Foreskin melanocyte (primary cell): ENCODE measurements at places on chromosomes 12 and 14.

GRCh38 chr12:73452672-73453469 is 1084.8 kb upstream of the ATXN7L3B start:
- peak; percentile 24 for DNase-seq

DNA sequence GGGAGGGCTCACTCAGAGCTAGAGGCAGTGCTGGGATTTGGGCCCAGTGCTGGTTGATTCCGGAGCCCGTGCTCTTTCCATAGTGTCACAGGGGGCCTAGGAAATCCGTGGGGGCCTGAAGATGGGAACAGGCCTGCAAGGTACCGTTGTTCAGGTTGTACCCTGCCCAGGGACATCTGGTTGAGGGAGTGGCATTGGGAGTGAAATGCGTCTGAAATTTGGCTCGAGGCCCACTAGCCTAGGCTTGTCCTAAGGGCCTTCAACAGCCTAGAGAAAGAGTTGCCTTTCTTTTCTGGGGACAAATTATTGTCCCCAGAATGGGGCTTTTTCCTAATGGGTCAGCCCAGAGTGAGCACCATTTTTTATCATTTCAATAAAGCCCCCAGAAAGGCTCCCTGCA is 26.4 kb upstream of the FAM222A start:
- DNase-seq = no peak

DNA sequence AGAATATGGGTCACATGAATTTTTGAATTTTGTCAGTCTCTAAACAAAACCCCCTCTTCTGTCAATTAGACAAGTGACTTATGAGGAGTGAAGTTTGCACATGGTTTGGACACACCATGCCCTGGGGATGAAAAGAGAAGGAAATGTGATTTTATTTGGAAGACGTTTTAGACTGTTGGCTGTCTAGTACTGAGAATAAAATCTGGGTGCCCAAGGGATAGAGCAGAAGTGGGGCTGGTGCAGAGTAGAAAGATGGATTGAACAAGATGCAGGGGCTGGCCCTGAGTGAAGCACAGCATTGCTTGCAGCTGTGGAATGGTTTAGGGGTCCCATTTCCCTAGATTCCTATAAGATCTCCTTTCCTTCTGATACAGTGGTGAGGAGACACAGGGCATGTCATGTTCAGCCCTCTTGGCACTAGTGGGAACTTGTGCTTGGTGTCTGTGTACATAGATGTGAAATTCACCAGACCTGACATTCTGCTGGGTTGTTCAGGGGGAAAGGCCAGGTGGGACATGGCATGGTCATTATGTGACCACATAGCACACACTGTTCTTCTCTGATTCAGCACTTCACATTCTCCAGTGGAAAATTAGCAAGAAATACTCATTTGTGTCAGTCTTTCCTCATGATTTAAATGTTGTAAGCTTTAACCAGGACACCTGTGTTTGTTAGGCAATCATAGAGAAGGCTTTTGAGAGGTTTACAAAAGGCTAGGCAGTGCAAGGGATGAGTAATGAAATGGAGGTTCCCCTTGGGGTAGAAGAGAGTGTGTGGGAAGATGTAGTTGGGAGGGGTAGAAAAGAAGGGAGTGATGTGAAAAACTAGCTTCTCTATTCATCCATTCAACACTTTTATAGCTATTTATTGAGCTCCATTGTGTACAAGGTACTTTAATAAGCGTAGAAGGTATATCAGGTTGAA is 202.3 kb upstream of the IGF1 start:
- DNase-seq = no peak

GRCh38 chr14:104419865-104420505 is 159.6 kb upstream of the C14orf180 start:
- DNase-seq = no peak

- DNase-seq = no peak
Measured at GRCh38 chr14:101374373-101375338, 186.6 kb upstream of the DIO3 start.

DNA sequence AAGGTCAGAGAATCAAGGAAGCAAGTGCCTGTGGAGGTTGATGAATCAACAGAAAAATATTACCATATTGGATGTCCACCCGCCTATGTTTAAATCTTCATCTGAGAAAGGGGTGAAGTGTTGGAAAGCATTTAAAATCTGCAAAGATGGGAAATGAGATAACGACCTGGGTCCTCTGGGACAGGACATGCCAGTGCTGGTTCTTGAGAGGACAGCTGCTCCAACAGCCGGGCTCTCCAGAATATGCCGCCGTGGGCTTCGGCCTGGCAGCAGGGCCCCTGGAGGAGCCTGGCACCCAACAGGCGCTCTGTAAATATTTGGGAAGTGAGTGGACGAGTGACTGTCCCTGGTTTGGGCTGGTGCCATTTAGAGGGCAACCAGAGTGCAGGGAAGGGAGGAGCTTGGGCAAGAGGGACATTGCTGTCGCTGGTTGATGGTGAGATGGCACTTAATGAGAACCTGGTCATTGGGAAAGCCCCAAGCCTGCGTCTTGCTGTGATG is 129.9 kb downstream of the KCNA5 start:
- no peak for DNase-seq

GRCh38 chr12:46794593-46795190 is 31.1 kb downstream of the SLC38A4 start:
- DNase-seq = no peak

- no peak for DNase-seq
Measured at GRCh38 chr12:28955931-28956330, 193.1 kb upstream of the FAR2 start.

DNA sequence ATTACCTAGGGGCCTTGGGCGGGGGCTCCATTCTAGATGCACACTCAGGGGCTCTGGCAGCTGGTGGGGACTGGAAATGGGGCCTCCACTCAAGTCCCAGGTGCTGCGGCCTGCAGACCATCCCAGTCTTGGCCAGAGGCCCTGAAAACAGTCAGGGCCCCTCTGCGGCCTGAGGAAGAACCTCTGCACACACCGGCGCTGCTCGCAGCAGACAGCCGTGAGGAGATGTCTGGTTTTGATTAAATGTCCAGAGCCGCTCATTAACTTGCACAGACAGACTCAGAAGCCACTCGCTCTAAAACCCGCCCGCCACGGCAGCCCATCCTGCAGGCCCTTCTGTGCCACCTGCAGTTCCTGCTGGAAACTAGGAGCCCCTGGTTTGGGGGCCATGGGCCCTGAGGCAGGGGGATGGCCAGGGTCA is 36.4 kb upstream of the NCOR2 start:
- DNase-seq = no peak

GRCh38 chr12:6345319-6346091 is 3.6 kb upstream of the TNFRSF1A start:
- DNase-seq = no peak

GRCh38 chr14:33568935-33569579 is 381.8 kb downstream of the EGLN3 start:
- DNase-seq = no peak

DNA sequence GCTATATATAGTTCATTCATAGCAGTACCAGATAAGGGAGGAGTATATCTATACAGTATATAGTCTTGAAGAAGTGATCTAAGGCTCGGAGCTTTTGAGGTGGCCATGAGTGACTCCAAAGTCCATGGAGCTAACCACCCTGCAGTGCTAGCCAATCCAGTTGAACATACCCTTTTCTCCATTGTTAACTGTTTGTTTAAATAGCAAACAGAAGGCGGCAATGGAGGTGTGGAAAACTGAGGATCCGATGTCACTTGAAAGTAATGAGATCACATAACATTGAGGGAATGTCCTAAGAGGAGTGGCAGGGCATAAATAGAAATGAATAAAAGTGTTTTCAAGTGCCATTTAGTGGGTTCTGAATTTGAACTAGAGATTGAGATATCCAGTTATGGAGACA is 12.4 kb upstream of the SNAPC1 start:
- DNase-seq = no peak

GRCh38 chr14:58547649-58548048 is 90.1 kb upstream of the DACT1 start:
- no peak for DNase-seq

GRCh38 chr14:92122351-92122677 is 545 bp downstream of the CPSF2 start:
- peak; percentile 30 for DNase-seq

GRCh38 chr12:114684098-114684869 is at the start of gene TBX3:
TSS of gene TBX3 (minus strand) at chr12:114684175. CDS start at chr12:114683200, 975 bp downstream.
- peak; percentile 92 for DNase-seq

DNA sequence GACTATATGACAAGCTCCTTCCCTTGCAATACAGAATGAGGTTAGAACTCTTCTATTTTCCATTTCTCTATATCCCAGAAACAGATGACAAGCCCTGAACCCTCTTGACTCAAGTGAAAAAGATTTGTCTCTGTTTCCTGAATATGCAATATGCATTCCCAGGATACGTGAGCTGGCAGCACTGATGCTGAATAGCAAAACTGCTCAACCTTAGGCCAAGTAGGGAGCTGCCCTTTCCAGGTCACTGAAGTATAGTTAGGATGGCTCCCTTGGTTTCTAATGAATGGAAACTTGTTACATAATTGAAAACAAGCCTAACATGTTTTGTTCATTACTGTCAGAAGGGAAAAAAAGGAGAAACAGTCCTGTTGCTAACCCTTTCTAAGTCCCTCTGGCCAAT is 47.9 kb upstream of the PLEKHG7 start:
- DNase-seq = no peak

GRCh38 chr12:131436922-131437705 is 273.8 kb upstream of the SFSWAP start:
- DNase-seq = no peak

DNA sequence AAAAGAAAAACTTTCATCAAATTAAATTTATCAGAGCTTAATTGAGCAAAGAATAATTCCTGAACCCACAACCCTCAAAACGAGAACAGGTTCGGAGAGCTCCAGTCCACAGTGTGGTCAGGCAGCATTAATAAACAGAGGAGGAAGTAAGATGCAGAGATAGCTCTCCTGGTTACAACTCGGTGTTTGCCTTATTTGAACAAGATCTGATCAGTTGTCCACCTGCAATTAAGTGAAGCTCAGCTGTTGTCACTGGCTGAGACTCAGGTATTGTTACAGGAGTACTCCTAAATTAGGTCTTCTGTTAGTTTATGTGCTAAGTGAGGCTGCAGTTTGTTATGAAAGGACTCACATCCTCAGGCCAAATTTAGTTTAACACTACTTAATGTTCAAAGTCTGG is 451.4 kb upstream of the PDE3A start:
- no peak for DNase-seq

DNA sequence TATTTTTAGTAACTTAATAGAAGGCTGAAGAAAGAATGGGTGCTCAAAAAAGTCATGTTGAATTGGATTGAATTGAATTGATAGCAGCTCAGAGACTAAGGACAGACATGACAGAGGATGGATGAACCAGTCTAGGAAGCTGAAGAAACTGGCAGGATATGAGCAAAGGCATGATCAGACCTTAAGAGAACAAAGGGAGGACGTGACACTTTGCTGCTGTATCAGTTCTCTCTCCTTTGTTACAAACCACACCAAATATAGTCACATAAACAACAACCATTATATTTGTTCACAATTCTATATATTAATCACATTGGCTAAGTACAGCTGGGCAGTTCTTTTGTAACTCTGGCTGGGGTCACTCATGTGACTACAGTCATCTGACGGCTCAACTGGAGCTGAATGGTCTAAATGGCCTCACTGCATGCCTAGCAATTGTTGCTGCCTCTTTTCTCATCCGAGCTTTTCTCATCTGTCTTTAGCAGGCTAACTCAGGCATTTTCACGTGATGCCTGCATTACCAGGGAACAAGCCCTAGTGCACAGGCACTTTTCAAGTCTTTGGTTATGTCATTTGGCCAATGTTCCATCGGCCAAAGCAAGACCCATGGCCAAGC is 355.0 kb downstream of the ETNK1 start:
- no peak for DNase-seq

GRCh38 chr12:132427999-132428935 is 61.7 kb upstream of the FBRSL1 start:
- DNase-seq = no peak

- no peak for DNase-seq
Measured at GRCh38 chr12:5522432-5523335, 90.8 kb downstream of the NTF3 start.

- no peak for DNase-seq
Measured at GRCh38 chr14:104858811-104859426, 6.1 kb upstream of the CEP170B start.

DNA sequence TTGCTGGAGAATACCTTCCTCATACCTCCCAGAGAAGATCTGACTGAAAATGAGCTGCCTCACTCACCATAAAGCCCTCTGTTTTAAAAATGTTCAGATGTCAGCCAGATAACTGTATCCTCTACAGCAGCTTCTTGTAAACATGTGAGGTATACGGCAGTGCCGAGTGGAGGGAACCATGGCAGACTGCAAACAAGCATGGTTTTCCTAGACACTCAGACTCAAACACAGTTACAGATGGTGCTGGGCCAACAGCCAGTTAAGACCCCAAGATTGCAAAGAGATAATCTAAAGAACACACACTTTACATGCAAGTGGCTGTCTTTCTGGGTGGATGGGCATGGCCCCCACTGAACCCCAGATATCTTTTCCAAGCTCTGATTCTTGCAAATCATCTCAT is 16.6 kb upstream of the CCDC177 start:
- no peak for DNase-seq

DNA sequence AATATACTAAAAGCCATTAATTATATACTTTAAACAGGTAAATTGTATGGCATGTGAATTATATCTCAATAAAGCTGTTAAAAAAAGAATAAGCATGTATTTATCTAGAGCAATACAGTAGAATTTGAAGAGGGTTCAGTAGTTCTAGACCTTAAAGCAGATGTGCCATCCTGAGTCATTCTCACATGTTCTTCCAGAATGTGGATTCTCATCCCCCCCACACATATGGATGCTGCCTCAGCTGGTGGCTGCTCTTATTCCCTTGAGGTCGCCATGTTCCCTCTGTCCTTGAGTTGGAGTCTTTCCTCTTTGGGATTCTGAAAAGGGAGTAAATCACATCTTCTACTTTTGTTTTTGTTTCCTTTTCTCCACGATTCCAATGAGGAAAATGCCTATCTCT is 321.3 kb downstream of the AEBP2 start:
- no peak for DNase-seq

GRCh38 chr12:45388545-45388944 is 172.7 kb downstream of the ANO6 start:
- peak; percentile 30 for DNase-seq

DNA sequence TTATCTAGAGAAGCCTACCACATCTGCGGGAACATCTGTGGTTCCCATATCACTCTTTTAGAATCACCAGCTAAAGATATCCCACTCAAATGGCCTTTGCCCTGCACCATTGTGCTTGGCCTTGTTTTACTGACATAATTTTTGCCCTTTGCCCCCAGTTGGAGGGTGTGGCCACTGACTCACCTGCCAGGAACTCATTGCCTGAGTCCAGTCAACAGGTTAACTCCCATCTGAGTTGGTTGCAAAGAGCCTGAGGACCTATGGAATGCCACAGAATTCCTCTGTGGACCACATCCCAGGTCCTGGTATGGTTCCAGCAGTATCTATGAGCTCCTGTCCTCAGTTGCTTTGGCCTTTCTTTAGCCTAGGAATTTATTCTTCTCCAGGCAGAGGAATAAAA is 55.7 kb upstream of the PTGR2 start:
- DNase-seq = no peak

DNA sequence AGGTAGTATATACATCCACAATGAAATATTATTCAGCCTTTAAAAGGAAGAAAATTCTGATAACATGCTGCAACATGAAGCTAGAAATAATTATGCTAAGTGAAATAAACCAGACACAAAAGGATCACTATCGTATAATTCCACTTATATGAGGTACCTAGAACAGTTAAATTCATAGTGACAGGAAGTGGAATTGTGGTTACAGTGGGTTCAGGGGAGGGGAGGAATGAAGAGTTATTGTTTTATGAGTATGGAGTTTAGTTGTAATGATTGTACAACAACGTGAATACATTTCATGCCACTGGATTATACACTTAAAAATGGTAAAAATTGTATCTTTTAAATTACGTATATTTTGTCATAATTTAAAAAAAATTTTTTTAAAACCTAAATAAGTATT is 21.0 kb downstream of the EEA1 start:
- no peak for DNase-seq
